Common myeloid progenitor, CD34-positive (primary cell): ENCODE measurements at places on chromosomes 12 and 14.

DNA sequence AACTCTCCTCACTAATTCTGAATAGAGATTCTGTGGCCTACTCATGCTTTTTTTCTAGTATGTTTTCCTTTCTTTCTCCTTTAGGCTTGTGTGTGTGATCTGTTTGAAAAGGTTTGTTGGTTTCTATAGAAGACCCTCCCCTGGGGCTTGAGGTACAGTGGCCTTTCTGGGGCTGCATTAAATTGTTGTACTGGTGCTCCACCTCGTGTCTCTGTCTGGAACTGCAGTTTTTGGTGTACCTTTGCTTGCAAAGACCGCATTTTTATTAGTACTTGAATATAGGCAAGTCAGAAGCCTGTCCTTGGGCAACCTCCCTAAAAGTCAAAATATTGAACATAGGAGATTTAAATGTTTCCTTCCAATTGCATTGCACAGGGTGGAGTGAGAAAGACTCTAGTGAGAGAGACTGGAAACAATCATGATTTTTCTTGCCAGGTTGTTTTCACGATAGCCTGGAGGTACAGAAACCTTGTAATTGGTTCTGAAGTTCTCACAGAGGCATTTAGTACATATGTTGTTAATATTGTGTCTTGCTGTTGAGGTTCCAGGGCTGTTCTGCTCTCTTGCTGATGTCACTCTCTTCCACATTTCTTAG is 39.0 kb downstream of the SLCO1B1 start:
- DNase-seq = peak; percentile 58

DNA sequence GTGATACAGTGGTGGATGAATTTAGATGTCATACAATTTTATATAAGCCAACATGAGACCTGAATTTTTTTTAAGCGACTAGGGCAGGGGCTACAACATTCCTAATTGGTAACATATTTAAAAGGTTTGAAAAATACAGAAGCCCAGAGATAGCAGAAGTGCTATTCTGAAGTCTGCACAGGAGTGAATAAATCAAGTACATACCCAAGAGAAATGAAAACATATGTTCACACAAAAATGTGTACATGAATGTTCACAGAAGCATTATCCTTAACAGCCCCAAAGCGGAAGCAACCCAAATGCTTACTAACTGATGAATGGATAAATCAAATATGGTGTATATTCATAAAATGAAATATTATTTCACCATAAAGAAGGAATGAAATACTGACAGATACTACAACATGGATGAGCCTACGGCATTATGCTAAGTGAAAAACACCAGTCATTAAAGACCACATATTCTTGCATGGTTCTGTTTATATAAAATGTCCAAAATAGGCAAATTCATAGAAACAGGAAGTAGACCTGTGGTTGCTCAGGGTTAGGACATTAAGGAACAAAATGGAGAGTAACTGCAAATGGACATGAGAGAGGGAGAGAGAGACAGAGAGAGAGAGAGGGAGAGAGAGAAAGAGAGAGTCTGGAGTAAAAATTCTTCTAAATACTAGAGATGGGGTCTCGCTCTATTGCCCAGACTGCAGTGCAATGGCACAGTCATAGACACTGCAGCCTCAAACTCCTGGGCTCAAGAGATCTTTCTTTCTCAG is 28.0 kb upstream of the GXYLT1 start:
- DNase-seq = no peak

GRCh38 chr12:80565271-80565670 is 121.2 kb downstream of the PTPRQ start:
- DNase-seq = no peak

DNA sequence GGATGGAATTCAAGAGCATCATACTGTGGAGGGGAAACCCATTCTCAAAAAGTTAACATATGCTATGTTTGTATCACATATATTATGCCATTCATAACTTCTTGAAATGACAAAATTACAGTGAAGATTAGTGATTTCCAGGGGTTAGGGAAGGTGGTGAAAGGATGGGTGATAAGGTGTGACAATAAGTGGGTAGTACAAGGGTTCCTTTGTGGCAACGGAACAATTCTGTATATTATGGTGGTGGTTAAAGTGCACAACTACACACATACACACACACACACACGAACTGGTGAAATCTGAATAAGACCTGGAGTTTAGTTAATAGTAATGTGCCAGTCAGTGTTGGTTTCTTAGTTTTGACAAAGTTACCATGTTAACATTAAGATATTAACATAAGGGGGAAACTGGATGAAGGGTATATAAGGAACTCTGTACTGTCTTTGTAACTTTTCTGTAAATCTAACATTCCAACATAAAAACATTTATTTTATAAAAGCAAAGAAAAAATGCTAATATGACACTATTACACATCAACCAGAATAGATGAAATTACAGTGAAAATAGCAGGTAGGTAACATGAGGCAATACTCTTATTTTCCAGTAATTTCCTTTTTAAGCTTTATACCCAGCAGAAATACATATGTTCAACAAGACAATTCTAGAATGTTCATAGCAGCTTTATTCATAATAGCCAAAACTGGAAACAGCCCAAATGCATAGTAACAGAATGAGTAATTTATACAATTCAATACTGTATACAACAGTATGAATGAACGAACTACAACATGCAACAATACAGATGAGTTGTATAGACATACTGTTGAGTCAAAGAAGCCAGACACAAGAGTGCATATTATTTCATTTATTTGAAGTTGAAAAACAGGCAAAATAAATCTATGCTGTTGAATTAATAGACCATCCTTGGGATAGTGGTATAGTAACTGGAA is 44.0 kb upstream of the OR5AU1 start:
- DNase-seq = no peak

DNA sequence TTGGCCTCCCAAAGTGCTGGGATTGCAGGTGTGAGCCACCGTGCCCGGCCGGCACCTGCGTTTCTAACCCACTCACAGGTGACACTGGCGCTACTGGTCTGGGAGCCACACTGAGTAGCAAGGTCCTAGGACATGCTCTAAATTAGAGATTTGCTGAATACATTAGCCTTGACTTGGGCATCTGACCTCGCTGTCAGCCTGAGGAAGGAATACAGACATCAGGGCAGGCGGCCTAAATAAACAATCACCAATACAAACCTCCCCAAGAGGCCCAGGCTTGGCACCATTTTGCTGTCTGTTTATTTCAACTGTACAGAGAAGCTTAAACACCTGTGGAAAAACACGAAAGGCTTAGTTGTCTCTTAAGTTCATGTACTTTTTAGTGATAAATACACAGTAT is 27.5 kb downstream of the P2RX4 start:
- DNase-seq = no peak

GRCh38 chr12:129337413-129337812 is 484.1 kb downstream of the GLT1D1 start:
- no peak for DNase-seq

DNA sequence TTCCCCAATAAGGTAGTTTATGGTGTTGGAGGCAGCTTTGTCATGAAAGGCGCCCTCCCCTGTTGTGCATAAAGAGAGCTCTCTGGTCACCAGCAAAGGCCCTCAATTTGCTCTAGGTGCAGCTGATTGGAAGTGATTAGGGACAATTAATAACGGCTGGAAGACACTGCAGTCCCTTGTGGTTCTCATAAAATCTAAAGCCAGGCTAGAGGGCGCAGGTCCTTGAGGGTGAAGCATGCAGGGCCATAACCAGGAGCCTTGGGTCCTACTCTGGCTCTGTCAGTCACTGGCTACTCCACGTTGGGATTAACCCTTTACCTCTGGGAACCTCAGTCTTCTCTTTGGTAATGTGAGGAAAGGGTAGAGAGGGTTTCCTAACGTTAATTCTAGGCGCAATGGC is 1.9 kb downstream of the DAAM1 start:
- DNase-seq = peak; percentile 48

DNA sequence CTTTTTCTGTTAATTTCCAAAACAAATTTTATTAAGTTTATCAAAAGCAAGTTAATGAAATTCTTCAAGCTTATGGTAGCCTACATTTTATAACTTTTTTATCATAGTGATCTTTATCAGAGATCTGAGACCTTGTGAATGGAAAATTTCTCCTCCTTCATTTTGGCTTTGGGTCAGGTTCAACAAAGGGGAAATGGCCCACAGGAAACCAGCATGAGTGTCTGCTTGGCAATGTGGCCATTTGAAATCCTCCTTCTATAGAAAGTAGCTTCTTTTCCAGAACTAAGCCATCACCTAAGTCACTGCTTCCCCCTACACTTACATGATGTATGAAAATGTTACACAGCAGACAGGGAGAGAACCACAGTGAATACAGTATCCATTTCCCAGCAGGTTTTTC is 1.6 kb downstream of the RHOJ start:
- no peak for DNase-seq

GRCh38 chr14:97697772-97698171 is 900.6 kb downstream of the VRK1 start:
- DNase-seq = peak; percentile 36

GRCh38 chr14:51562816-51563215 is 88.9 kb upstream of the FRMD6 start:
- DNase-seq = no peak

DNA sequence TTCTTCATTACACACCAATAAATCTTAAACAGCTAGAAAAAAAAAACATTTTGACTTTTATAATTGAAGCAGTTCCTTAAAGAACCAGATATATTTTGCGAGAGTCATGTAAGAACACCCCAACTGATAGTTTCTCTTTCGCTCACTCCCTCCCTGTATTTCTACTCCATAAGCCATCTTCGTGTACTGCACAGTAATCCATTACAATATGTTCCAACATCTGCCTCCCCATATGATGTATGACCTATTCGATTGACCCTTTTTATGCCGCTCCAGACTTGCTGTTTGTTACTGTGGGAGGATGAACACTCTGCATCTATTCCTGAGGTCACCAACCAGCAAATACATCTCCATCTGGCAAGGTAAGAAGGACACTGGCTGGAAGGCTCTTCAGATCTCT is 331.7 kb downstream of the SOX5 start:
- no peak for DNase-seq

GRCh38 chr12:4216187-4216927 is 57.2 kb upstream of the CCND2 start:
- no peak for DNase-seq

GRCh38 chr12:104751594-104751993 is 206.5 kb downstream of the SLC41A2 start:
- DNase-seq = no peak

DNA sequence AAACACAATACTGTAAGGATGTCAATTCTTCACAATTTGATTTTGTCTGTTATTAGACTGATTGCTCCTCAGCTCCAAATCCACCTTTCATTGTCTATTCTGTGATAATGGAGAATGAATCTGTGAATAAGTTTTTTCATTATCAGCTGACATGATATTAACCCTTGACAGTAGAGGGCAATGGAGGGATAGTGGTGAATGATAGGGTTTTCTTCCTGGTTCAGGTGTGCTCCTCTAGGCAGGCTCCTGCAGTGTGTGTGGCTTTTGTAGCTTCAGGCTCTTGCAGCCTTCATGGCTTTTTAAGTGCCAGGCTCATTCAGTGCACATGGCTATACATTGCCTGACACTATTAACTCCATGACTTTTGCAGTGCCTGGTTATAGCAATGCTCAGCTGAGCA is 23.4 kb upstream of the ZNF641 start:
- DNase-seq = no peak

DNA sequence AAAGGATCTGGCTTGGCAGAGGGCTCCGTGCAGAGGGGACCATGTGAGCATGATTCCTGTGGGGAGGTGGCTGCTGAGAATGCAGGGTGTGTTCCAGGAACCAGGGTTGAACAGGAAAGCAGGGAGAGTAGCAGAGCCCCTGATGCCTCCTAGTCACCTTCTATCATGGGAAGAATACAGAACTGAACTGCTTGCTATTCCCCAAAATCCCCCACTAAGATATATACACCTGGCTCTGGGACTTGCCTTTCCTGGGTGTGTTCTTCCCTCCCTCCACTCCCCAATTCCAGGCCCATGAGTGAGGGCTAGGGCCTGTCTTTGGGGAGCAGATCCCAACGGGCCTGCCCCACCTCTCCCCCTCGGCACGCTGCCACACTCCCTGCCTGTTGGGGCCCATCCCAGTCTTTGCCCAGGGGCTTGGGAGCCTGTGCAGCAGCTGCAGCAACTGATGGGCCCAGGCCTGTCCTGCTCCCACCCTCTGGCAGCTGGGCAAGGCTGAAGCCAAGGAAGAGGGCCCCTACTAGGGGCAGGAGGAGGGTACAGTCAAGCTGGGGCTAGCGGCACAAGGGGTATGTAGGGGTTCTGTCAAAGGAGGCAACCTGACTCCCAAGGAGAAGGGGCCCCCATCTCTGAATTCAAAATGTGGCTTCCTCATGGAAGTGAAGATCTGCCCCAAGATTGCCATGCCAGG is 3.2 kb downstream of the AJUBA start:
- no peak for DNase-seq

DNA sequence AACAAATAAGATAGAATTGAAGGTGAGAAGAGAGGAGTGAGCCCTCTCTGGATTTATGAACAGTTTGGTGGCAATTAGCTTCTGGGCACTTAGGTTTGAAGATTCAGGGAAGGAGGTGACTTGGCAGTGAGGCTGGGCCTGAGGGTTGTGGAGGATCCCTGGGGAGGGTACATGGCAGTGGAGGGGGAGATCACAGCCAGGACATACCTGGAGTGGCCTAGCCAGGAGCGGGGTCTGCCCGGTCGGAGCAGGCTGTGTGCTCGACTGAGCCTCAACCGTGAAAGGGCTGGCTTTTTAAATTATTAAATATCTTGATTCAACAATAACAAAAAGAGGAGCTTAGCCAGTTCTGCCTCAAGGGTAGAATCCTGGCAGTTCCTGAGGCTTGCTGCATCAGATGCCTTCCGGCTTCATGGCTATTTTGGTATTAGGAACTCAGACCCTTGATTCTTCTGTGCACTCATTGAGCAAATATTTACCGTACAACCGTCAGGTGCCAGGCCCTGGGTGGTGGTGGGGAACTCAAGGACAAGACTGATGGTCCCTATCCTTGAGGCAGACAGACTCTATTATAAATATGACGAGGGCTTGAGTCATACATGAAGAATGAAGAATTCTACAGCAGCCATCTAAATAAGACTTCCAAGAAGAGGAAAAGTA is 73.4 kb downstream of the SPTB start:
- DNase-seq = no peak

DNA sequence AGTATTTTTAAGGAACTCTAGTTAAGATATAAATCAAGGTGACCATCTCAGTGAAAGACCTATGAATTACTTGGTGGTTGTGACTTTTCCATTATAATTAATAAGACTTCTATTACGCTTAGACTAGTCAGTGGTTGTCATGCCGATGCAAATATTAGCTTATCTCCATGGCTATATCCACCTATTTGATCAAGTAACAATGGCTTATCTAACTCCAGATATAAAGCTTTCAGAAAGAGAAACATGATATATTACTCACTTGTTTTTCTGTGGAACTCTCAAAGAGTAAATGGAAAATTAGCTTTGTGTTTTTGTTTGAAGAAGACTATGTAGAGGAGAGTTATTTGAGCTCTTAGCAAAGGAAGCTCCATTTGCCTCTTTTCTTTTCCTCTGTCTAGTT is 323.8 kb upstream of the DCN start:
- no peak for DNase-seq

- peak; percentile 65 for DNase-seq
These were observed 59.1 kb upstream of the OTOGL start for GRCh38 chr12:80040075-80040738.

- DNase-seq = peak; percentile 90
These were observed 150.6 kb downstream of the BCAT1 start for GRCh38 chr12:24798335-24798734.
